ENCODE measurements at places on chromosomes 2 and 18.
A peak's percentile ranks its signal among the peaks of the same experiment; 100 is the strongest.

- no peak for DNase-seq
Measured at GRCh38 chr2:222637067-222637466, 18.8 kb downstream of the FARSB start.

GRCh38 chr2:32330136-32330535 is 26.7 kb upstream of the BIRC6 start:
- no peak for DNase-seq

- no peak for DNase-seq
Measured at GRCh38 chr2:46421361-46421760, 58.0 kb upstream of the TMEM247 start.

GRCh38 chr2:26870585-26871095 is 22.7 kb downstream of the DPYSL5 start:
- peak; percentile 12 for DNase-seq

- DNase-seq = no peak
Measured at GRCh38 chr2:133666621-133667020, 98.4 kb upstream of the NCKAP5 start.

DNA sequence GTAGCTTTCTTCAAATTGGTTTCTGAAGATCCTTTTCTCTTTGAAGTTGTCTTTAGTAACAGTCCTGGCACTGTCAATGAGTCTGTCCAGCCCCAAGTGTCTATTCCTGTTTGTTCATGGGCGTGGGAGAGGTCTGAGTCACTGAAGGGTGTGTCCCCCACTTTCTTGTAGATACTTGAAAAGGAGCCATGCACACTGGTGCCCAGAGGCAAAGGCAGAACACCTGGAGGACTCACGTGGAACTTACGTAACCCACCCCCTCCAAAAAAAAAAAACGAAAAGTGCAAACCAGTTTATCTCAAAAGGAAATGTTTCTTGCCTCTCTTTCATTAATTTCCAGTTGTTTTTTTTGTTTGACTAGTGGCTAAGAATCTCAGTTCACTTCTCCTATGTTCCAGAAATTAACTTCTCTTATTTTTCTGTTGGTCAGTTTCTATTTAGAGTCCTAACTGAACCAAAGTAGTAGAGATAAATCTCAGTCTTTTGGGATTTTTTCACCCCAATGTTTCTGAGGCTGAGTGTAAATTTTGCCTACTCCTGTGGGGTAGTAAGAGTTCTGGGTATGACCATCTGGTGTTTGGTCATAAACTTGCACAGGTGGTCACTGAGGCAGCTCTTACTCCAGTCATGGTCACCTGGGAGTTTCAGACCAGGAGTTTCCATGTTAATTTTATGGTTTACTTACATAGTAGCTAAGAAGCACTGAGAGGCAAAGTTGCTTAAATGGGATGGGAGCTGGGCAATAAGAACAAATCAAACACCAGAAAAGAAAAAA is 54.9 kb downstream of the DSC3 start:
- no peak for DNase-seq

GRCh38 chr2:33069894-33070651 is 123.3 kb downstream of the LTBP1 start:
- no peak for DNase-seq

Data from esophagus muscularis mucosa (tissue), 4 donors.